NCI-H2081 (cell line): ENCODE measurements at places on chromosomes 5 and 9.
A peak's percentile ranks its signal among the peaks of the same experiment; 100 is the strongest.

GRCh38 chr5:173868096-173868880, 19.9 kb upstream of the CPEB4 start:
- DNase-seq, result no peak

- no peak for DNase-seq
Measured at GRCh38 chr5:133423618-133424282, 188.6 kb downstream of the FSTL4 start.

GRCh38 chr5:129046151-129046550, 48.4 kb upstream of the ISOC1 start:
- DNase-seq, result no peak

DNA sequence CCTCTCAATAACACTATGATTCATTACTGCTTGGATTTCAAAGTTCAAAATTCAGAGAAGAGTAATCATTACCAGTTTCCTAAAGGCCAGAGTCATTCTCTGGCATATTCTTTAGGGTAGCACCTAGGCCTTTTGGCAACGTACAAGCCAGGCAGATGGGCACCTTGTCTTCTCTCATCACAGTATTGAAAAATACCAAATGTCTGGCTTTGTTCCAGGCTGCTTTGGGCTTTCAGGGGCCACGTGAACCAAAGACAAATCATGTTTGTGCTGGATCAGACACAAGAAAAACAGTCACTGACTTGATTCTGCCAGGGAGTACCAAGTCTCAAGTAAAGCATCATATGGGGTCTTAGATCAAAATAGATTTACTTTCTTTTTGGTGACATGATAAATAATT, 15.5 kb downstream of the MEGF9 start:
- DNase-seq, result peak; percentile 55
